ENCODE measurements at places on chromosomes 3 and 15.

GRCh38 chr3:193630005-193630404 is 37.0 kb downstream of the OPA1 start:
- no peak for DNase-seq

- DNase-seq, result no peak
Observed at GRCh38 chr15:51181905-51182304, 87.2 kb upstream of the TNFAIP8L3 start.

- no peak for DNase-seq
Observed at GRCh38 chr3:51581524-51581923, 43.0 kb downstream of the RAD54L2 start.

- DNase-seq, result no peak
Observed at GRCh38 chr3:18426597-18427193, 1.6 kb upstream of the SATB1 start.

- DNase-seq, result no peak
Observed at GRCh38 chr3:13066236-13066635, 7.0 kb downstream of the IQSEC1 start.

DNA sequence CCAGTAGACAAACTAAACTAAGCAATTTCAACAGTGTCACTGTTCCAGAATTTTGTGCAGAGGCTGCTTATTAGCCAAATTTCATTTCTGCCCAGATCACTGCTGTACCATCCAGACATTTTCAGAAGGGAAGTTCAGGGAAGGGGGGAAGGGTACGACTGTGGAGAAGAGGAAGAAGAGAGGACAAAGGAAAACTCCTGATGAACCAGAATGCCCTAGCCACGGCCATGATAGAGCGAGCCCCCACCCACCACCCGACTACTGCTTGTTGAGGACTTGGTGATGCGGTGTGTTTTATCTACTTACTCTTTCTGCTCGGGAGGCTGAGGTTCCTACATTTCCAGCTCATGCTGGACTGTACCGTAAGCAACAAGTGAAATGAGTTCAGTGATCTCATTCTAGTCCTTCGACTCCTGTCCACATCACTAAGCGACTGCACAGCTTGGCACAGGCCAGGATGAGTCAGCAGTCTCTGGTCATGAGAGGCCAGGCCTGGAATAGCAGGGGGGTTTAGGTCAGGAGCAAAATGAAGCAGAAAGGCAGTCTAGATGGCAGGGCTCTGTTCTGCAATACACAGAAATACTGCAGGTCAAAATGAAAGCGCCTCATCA is 330.8 kb downstream of the TIGIT start:
- no peak for DNase-seq

DNA sequence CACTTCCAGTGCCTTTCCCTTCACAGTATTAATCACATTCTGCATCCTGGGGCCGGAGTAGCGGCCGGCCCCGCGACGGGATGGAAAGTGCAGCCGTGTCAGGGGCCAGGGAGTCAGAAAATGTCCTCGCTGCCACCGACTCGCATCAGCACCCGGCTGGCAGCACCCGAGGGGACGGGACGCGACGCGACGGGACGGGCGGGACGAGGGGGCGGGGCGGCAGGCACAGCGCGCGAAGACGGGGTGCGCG is 353 bp downstream of the ATG3 start:
- no peak for DNase-seq

DNA sequence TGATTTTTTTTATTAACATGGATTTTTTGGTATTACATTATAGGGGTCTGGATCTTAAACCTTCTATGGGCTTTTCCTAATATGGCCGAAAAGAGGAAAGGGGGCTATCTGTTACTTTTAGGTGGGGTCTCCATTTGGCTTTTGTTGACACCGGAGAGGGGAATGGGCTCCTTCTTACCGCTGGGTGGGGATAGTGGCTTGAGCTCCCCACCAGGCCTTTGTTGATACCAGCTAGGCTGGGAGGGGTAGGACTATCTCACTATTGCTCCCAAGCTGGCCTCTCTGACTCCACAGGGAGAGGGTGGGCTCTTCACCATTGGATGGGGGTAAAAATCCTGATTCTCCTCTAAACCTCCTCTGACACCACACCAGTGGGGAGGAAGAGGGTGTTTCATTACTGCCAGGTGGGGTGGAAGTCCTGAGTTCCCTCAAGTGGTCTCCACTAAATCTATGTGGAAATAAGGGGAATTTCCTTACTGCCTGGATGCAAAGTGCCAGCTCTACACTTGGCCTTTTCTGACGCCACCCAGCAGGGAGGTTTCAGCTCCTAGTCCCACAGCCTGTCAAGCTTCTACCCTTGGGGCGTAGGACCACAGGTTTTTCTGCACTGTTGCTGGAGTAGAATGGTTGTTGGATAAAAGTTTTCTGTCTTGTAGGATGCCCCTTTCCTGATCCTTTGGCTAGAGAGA is 572.3 kb downstream of the MAGI1 start:
- DNase-seq, result no peak

Measured in CD4-positive, alpha-beta T cell treated with Interleukin-15 for 4 hours (primary cell).